ENCODE measurements at places on chromosomes 1 and 21. TPM values are rescaled to one million over a fixed set of nuclear protein-coding genes. Genes with fewer than 3 reads are reported as not detected.

DNA sequence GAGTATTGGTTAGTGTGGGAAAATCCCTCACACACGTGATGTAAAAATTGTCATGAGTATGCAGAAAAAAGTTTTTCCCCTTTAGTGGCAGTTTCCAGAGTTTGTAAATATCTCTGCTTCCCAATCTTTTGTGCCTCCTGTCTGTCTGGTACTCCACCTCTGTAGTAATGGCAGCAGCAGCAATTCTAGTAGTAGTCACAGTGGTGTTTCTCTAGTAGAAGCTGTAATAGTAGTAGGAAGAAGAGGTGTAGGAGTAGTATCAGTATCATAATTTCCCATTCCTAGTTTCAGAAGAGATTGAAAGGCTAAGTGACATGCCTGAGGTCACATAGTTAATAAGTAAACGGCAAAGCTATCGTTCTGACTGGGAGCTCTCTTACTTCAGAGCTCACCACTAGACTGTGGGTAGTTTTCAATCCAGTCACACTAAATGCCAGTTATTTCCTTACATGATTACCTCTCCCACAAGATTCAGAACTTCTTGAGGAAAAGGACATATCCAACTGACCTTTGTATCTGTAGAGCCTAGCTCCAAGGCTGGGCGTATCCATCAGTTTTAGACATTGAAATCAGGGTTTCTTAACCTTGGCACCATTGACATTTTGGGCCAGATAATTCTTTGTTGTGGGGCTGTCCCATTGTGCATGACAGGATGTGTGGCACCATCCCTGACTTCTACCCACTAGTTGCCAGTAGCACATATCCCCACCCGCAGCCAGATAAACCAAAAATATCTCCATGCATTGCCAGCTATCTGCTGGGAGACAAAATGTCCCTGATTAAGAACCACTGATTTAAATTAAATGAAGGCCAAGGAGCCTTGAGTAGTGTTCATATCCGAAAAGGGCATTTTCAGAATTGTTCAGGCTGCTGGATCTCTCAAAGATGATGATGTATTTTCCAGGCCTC, 135.9 kb downstream of the FGGY start:
- H3K4me1 ChIP-seq, result no peaks in the 10 kb centered on the region
- H3K36me3 ChIP-seq, result no peaks in the 10 kb centered on the region
- no peaks in the 10 kb centered on the region for H3K27me3 ChIP-seq
- no peak overlapping the region for H3K4me3 ChIP-seq

DNA sequence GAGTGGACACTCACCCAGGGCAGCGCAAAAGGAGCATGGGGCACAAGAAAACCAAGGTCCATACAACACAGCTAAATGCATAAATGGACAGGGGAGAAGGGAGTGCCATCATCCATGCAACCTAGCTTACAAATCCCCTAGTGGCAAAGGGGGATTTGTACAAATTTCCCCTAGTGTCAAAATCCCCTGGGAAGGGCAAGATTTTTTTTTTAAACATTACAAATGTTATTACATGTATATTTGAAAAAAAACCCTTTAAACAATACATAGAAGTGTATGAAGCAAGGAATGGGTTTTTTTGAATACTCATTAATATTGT, 89.6 kb upstream of the IVNS1ABP start:
- no peak for DNase-seq
- H3K27ac ChIP-seq, result no peak overlapping the region
- no peak overlapping the region for H3K4me3 ChIP-seq
- no peaks in the 10 kb centered on the region for H3K27me3 ChIP-seq
- no peaks in the 10 kb centered on the region for H3K36me3 ChIP-seq

DNA sequence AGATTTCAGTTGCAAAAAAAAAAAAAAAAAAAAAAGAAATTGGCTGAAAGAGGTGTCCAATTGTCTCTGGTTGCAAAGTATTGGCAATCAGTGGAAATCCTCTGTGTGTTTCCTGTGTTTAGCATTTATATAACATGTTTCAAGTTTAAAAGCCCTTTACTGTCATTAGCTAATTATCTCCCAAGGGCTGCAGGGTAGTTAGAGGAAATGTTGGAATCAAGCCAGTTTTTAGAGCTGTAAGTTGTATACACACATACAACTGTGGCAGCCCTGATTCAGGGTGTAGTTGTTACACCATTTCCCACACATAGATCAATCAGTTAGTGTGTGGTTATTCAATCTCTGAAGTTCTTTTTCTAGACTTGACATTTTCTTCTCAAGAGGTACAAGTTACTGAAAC, 8.9 kb upstream of the ZNF326 start:
- no peak overlapping the region for H3K27ac ChIP-seq
- no peak overlapping the region for H3K4me3 ChIP-seq
- H3K4me1 ChIP-seq, result no peaks in the 10 kb centered on the region
- no peaks in the 10 kb centered on the region for H3K27me3 ChIP-seq
- no peak for DNase-seq

UMODL1 gene
- 1.7 TPM for total RNA-seq

GRCh38 chr1:156781585-156782186, 14.4 kb downstream of the PRCC start:
- H3K36me3 ChIP-seq, result peaks cover 46% of the 10 kb centered on the region
- DNase-seq, result no peak
- H3K27me3 ChIP-seq, result no peaks in the 10 kb centered on the region
- H3K27ac ChIP-seq, result no peak overlapping the region

DNA sequence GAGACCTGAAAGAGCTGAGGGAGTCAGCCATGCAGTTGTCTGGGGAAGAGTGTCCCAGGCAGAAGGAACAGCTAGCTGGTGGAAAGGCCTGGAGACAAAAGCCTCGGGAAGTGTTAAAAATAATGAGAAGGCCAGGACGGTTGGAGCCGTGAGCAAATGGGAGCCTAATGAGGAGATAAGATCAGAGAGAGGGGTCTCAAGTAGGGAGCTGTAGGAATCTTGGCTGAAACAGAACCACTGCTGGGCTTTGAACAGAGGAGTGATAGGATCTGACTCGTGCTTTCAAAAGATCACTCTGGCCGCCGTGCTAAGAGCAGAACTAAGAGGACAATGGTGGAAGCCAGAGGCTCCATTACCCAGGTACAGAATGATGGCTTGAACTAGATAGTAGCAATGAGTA, 1.9 kb upstream of the FOXJ3 start:
- no peak for DNase-seq
- H3K4me1 ChIP-seq, result peaks cover 16% of the 10 kb centered on the region
- H3K27me3 ChIP-seq, result no peaks in the 10 kb centered on the region
- no peaks in the 10 kb centered on the region for H3K36me3 ChIP-seq
- H3K4me3 ChIP-seq, result no peak overlapping the region
- no peak overlapping the region for H3K27ac ChIP-seq

TGFB2 gene
- total RNA-seq, result not detected

- H3K36me3 ChIP-seq, result peaks cover 41% of the 10 kb centered on the region
- H3K27me3 ChIP-seq, result no peaks in the 10 kb centered on the region
- no peak for DNase-seq
- H3K4me1 ChIP-seq, result no peaks in the 10 kb centered on the region
These were observed 13.8 kb upstream of the SFN start for GRCh38 chr1:26848941-26849774.

AQP10 gene
- total RNA-seq, result not detected

TAGLN2 gene
- 405 TPM for total RNA-seq

GRCh38 chr1:206800411-206800810, 28.1 kb upstream of the IL10 start:
- no peak overlapping the region for H3K4me3 ChIP-seq
- H3K4me1 ChIP-seq, result peaks cover 32% of the 10 kb centered on the region
- H3K27me3 ChIP-seq, result no peaks in the 10 kb centered on the region
- no peak overlapping the region for H3K27ac ChIP-seq

- peak; percentile 71 for DNase-seq
- H3K27me3 ChIP-seq, result no peaks in the 10 kb centered on the region
- H3K36me3 ChIP-seq, result no peaks in the 10 kb centered on the region
These were observed 1.5 kb downstream of the HIPK1 start for GRCh38 chr1:113930499-113931161.

- peaks cover 9% of the 10 kb centered on the region for H3K4me1 ChIP-seq
- no peak for DNase-seq
- no peak overlapping the region for H3K4me3 ChIP-seq
- H3K27me3 ChIP-seq, result no peaks in the 10 kb centered on the region
These were observed 45.7 kb downstream of the LRRC8D start for GRCh38 chr1:89866568-89866967.

HES4 gene
- total RNA-seq, result 18.8 TPM

AKR7A3 gene
- total RNA-seq, result 2.3 TPM

DNA sequence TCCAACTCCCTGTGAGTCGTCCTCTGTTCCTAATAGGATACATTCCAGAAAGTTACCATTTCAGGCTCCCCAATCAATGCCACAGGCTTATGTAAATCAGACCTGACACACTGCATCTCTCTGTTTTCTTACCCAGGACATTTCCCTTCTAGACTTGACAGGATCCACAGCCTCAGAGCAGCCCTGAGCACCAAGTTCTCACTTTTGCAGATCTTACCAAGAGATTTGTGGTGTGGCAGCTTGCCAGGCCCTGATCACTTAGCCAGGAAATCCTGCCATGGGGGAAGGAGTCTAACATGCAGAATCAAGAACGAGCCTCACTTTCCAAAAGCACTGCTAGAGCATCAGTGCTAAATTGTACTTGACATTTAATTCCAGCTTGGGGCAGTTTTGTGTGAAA, 202.9 kb downstream of the TBX15 start:
- no peak for DNase-seq
- no peaks in the 10 kb centered on the region for H3K4me1 ChIP-seq
- no peak overlapping the region for H3K4me3 ChIP-seq
- no peaks in the 10 kb centered on the region for H3K27me3 ChIP-seq
- no peaks in the 10 kb centered on the region for H3K36me3 ChIP-seq

- no peaks in the 10 kb centered on the region for H3K27me3 ChIP-seq
- H3K36me3 ChIP-seq, result no peaks in the 10 kb centered on the region
- no peak for DNase-seq
- H3K4me3 ChIP-seq, result no peak overlapping the region
- no peaks in the 10 kb centered on the region for H3K4me1 ChIP-seq
- no peak overlapping the region for H3K27ac ChIP-seq
These were observed 444.6 kb upstream of the PLXNA2 start for GRCh38 chr1:208688656-208689315.

DNA sequence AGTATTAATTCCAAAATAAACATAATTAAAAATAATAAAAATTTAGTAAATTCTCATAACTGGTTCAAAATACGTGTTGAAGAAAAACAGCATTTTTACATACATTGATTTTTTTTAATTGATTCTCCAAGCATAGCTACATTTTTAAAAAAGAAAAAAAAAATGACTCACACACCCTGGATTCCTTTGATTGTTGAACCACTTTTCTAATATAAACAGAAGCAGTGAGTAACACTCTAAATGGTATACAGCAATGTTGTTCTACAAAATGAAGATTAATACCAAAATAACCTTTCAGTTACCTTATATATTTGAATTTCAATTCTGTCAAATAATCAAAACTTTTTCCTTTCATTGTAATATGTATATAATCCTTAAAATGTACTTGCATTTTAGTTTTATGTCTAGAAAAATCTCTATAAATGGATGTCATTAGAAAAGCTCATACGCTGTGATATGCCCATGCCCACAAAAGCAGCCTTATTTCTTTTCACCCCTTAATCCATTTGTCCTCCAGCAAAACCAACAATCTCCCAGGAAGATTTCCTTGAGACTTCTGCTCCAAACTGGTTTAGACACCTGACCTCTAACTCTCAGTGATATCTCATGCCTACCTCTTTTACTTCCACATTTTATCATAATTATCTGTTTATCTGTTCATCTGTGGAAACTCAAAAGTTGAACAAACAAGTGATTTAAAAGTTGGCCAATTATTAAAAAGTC, 246.4 kb upstream of the NR5A2 start:
- H3K4me1 ChIP-seq, result no peaks in the 10 kb centered on the region
- H3K27ac ChIP-seq, result no peak overlapping the region
- no peak for DNase-seq
- no peaks in the 10 kb centered on the region for H3K27me3 ChIP-seq
- no peaks in the 10 kb centered on the region for H3K36me3 ChIP-seq

DNA sequence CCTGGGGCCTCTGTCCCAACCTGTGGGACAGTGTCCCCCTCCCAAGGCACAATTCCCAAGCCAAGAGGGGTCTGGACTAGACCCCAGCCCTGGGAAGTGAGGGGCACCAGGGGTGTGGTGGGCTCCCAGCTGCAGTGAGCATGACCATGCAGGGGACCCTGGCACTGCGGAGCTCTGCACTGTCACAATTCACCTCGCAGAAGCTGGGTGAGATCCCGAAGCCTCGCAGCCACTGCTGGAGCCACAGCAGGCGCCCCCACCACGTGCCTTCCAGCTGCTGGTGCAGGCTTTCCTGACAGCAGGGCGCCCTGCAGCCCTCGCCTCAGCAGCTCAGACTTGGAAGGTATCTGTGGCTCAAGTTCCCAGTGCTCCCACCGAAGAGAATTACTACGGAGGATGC, 10.0 kb upstream of the SRARP start:
- H3K36me3 ChIP-seq, result no peaks in the 10 kb centered on the region
- H3K27ac ChIP-seq, result no peak overlapping the region

- no peaks in the 10 kb centered on the region for H3K4me1 ChIP-seq
- no peaks in the 10 kb centered on the region for H3K36me3 ChIP-seq
- DNase-seq, result peak; percentile 76
- H3K27ac ChIP-seq, result no peak overlapping the region
- no peak overlapping the region for H3K4me3 ChIP-seq
These were observed 8.8 kb upstream of the GUCA2A start for GRCh38 chr1:42173155-42173933.

DNA sequence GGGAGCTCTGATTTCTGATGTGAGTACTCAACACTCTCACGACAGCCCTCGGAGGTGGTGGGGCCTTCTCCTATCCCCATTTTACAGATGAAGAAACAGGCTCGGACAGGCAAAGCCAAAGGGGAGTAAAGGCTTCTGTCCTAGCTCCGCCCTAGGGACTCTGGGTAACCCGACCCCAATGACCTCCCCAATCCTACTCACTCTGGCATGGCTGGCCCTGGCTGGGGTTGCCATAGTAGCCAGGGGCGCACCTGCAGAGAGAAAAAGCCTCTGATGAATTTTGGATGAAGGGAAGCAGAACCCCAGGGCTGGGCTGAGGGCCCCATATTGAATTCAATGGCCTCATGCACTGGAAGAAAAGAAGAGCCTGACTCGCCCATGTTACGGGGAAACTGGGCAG, 61.1 kb downstream of the LDLRAD2 start:
- H3K36me3 ChIP-seq, result no peaks in the 10 kb centered on the region
- no peaks in the 10 kb centered on the region for H3K4me1 ChIP-seq
- DNase-seq, result no peak
- H3K27ac ChIP-seq, result no peak overlapping the region

OR14K1 gene
- total RNA-seq, result not detected

TSPAN2 gene
- 1.4 TPM for total RNA-seq

DNA sequence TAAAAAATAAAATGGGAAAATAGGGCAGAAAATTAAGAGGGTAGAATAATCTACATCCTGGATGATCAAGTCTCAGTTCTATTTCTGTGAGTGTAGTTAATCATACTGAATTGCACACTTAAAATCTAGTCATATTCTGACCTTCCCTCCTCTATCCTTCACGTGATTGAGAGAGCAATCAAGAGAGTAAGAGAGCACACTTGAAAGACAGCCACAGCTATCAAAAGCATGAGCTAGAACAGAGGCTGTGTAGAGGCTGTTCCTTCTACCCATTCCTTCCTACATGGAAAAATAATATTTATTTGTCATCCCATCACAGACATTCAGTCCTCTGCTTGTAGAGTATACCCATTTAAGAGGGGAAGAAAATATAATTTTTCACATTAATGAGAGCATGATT, 52.4 kb downstream of the PHC2 start:
- peaks cover 8% of the 10 kb centered on the region for H3K4me1 ChIP-seq
- H3K4me3 ChIP-seq, result no peak overlapping the region
- no peak for DNase-seq
- H3K36me3 ChIP-seq, result no peaks in the 10 kb centered on the region
- no peak overlapping the region for H3K27ac ChIP-seq
- no peaks in the 10 kb centered on the region for H3K27me3 ChIP-seq
